ENCODE measurements at places on chromosomes 6 and 20.

GRCh38 chr20:57383447-57384347, 7.5 kb upstream of the RBM38 start:
- DNase-seq, result no peak

GRCh38 chr6:96704713-96705112, 132.6 kb downstream of the GPR63 start:
- DNase-seq, result no peak

DNA sequence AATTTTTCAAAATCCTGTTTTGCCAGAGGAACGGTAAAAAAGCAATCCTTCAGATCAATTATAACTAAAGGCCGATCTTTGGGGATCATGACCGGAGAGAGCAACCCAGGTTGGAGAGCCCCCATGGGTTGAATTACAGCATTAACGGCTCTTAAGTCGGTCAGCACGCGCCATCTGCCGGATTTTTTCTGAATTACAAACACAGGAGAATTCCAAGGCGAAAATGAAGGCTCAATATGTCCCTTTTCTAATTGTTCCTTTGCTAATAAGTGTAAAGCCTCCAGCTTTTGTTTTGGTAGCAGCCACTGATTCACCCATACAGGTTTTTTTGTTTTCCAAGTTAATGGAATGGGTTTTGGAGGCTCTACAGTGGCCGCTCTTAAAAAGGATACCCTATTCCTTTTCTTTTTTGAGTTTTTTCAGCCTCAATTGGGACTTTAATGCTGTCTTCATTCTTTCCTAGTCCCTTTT, 16.9 kb upstream of the PTCRA start:
- peak; percentile 62 for DNase-seq

DNA sequence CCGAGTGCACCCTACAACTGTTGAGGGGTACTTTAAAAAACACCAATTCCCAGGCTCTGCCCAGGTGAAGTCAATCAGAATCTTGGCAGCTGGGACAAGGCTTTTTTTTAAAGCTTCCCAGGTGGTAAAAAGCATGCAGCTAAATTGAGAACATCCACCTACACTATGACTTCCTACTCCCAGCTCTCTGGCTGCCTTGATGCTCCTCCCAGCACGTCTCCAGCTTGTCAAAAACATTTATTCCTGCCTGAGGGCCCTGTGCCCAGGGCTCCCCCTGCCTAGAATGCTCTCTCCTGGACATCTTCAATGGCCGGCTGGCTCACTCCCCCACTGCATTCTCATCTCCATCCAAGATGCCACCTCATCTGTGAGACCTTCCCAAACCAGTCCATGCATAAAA, 9.9 kb downstream of the ZBTB24 start:
- no peak for DNase-seq

- no peak for DNase-seq
Observed at GRCh38 chr6:5525209-5525608, 263.9 kb downstream of the FARS2 start.

DNA sequence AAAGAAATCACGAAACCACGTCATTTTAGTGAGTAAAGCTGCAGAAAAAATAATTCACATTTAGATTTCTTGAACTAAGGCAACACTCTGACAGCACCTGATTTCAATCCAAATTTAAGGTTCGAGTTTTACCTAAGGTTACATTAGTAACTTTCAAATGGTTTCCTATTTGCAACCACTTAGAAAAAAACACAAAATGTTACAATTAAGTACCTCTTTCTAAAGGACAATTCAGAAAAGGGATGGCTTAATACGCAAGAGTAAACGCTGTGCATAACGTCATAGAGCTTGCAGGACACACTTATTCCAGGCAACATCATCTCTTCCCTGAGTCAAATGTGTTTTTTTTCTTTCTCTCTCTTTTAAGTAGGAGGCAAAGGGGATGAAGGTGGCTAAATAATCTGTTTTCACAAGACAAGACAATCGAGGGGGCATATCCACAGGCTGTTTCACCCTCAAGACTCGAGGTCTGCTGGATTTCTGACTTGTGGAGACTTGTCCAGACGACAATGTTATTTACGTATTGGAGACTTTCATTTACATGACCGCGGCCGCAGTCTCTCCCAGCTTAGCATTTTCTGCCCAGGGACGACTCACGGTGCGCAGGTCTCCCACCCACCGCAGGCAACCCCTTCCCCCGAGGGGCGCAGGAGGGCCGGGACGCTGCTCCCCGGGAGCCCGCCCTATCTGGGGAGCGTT, 86.0 kb downstream of the SESN1 start:
- no peak for DNase-seq

DNA sequence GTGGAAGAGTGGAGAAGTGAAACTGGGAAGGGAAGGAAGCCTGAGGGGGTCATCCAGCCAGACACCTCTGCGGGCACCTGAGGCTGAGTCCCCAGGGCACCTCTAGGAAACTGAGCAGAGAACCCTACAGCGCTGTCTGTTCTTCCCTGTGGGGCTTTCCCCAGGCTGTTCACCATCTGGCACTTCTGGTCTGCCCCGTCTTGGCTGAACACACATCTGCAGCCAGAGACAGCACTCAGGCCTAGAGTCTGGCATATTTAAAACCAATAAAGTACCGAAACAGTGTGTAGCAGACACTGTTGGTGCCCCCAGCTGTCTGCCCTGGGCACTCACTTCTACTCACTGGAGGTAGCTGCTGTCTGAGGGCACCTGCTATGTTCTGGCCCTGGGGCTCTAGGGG, 9.4 kb upstream of the ARFGEF2 start:
- no peak for DNase-seq

GRCh38 chr6:163412341-163412740, 2.2 kb upstream of the QKI start:
- no peak for DNase-seq

GRCh38 chr6:43277643-43278523, 20.2 kb upstream of the SLC22A7 start:
- no peak for DNase-seq

GRCh38 chr20:32010666-32011065, 428 bp downstream of the CCM2L start:
- no peak for DNase-seq

DNA sequence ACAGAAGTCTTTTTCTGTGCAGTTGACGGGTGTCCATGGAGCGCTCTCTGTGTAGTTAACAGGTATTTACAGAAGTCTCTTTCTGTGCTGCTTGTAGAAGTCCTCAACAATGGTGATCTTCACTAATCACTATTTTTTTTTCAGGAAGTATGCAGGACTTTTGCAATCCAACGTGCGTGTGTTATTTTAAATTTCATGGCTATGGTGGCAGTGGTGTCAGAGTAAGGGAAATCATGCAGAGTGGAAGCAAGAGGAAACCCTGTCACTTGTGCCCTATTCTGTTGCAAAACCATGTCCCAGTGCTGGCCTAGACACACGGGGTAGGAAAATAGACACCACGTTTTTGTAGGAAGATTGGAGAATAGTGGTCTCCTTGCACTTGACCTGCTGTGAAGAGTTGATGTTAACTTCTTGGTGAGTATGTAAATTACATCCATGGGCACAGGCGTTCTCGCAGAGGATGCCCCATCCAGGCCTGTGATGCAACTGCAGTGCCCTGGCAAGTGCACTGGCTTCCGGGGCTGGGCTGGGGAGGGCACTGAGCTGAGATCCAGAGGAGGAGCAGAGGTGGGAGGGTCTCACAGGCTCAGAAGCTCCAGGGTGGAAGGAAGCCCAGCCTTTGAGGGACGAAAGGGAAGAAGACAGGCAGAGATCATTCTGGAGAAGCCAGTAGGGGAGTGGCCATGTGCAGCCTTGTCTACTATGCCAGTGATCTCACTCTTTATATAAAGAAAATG, 146.5 kb downstream of the SYCP2 start:
- no peak for DNase-seq

GRCh38 chr6:146050168-146050567, 21.3 kb downstream of the GRM1 start:
- no peak for DNase-seq

DNA sequence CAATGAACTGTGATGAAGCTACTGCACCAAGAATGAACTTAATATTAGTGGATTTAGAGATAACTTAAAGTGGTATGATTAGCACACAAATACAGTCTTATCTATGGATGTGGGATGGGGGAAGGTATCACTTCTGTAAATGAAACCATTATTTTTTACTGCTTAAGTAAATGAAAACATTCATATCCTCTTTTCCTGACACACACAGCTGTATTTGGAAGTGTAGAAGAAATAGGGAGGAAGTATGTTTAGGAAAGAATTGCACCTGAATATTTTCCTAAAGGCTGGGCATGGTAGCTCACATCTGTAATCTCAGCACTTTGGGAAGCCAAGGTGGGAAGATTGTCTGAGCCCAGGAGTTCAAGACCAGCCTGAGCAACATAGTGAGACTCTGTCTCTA, 96.8 kb downstream of the HIVEP2 start:
- DNase-seq, result no peak

GRCh38 chr6:155103816-155104366, 108.8 kb downstream of the TIAM2 start:
- DNase-seq, result no peak

GRCh38 chr6:168020242-168020641, 22.8 kb downstream of the KIF25 start:
- no peak for DNase-seq

DNA sequence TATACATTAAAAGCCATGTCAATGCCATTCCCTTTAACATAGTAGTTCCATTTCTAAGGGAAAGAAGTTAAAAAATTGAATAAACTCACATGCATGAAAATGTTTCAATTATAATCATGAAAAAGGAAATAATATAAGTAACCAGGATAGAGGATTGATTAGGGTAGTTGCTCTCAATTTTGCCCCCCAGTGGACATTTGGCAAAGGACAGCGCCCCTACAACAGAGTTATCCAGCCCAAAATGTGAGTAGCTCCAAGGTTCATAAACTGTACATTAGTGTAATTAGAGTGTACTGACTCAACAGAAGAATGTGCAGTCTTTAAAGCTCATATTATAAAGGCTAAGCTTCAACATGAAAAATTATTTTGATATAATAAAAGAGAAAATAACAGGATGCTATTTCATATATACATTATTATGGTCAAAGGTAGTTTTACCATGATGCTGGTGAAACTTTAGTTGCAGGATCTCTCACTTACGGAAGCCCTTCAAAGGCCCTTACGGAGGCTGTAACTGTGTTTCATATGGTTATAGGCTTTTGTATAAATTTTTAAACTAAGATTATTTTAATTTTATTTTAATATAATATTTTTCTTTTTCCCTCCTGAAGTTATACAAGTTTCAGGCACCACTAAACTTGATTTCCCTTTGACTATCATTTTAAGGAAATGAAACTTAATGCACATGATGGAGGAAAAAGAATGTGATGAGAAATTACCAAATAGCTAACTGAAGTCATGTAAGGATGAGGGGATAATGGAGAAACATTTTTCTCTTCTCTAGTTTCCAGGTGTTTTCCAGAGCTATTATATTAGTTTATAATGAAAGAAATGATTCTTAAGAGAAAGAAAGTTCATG, 403.6 kb downstream of the PLCB1 start:
- DNase-seq, result no peak

DNA sequence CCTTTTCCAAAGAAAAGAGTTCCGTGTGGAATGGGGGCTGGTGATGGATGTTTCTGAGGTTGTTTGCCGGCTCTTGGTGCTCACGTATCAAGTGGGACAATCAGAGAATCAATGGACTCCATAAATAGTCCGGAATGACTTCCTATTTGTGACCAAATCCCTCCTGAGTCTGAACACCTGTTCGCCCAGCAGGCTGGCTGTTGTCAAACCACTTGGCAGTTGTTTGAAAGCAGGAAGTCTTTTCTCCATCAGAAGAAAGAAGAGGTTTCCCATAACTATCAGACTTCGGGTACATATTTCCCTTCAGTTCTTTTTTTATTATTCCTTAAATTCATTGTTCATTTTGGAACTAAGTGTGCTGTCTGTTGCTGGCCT, 154.7 kb upstream of the RIN2 start:
- DNase-seq, result no peak

GRCh38 chr20:56453352-56453751, 15.1 kb upstream of the RTF2 start:
- DNase-seq, result no peak

- peak; percentile 57 for DNase-seq
Observed at GRCh38 chr6:28124350-28124970, at the start of gene ZSCAN16. ZSCAN16 (plus strand) TSS chr6:28124609; CDS start chr6:28125444, 835 bp downstream.

- DNase-seq, result no peak
Observed at GRCh38 chr20:8862092-8862491, 206.8 kb upstream of the PLCB4 start.

DNA sequence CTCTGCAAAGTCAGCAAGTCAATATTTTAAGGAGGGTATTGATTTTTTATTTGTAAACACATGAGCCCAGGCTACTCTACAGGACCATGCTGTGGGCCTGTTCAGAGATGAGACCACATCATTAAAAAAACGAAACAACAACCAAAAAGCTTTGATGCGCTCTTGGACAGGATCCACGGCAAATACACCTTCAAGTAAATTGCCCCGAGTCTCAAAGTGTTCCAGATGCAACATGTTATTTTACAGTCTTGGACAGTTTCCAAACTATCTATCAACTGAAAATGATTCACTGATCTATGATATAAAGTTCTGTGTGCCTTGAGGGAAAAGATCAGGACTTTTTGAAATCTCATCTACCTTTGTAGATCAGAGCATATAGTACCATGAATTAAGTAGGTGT, 25.8 kb upstream of the CARMIL1 start:
- no peak for DNase-seq

GRCh38 chr6:134331256-134331655, 13.3 kb upstream of the SGK1 start:
- DNase-seq, result no peak

DNA sequence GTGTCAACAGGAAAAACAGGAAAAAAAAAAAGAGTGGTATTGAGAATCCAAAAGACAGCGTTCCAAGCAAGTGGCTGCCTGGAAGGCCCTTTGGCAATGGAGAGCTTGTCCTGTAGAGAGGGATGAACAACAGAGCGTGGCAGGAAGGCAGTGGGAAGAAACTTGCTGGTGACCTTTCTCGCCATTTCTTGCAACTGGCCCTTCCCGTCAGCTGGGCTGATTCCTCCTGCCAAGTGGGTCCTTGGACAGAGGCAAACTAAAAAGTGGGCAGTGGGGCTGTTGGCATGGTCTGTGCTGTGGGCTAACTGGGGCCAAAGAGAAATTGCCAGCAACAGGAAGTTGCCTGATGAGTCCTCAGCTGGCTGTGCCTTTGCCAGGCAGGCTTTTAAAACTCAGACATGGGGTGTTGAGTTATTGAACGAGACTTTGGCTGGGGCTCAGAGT, 43.9 kb upstream of the CLDN20 start:
- DNase-seq, result no peak

DNA sequence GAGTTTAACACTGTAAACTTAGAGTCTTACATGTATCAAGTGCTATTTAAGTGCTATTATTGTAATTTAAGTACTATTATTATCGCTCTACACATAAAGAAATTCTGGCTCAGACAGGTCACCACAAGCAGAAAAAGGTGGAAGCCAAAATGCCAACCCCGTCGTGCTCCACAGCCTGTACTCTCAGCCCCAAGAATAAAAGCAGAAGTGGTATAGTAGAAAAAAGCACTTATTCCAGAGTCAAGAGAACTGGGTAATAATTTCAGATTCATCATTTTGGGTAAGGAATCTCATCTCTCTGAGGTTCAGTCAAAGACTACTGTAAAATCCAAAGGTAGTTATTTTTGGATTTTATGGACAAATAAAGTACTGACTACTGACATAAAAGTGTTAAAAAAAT, 943 bp downstream of the ZUP1 start:
- DNase-seq, result no peak

Data from stimulated activated CD8-positive, alpha-beta memory T cell treated with anti-CD3 and anti-CD28 coated beads, Interleukin-7, amount 100 ng/mL, for 1 hour (primary cell).